ENCODE measurements at places on chromosomes 11 and 22. TPM values are rescaled to one million over a fixed set of nuclear protein-coding genes. Genes with fewer than 3 reads are reported as not detected.
A peak's percentile ranks its signal among the peaks of the same experiment; 100 is the strongest.

DNA sequence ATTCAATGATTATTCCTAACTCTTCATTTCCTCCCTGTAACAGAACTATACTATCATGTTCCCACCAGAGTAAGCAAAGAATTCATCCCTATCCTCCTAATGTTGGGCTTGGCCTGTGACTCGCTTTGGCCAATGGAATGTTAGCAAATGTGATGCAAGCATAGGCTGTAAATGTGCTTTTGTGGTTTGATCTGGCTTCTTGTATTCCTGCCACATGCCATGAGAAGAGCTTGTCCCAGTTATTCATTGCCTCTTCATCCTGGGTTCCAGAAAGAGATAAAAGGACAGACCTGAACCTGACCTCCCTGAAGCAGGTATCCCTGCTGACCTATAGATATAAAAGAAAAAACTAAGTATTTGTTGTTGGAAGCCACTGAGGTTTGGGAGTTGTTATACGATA, 51.0 kb downstream of the SYTL2 start:
- H3K36me3 ChIP-seq, result no peaks in the 10 kb centered on the region
- H3K4me3 ChIP-seq, result no peak overlapping the region
- no peaks in the 10 kb centered on the region for H3K27me3 ChIP-seq

GGTLC2 gene
- not detected for total RNA-seq

DNA sequence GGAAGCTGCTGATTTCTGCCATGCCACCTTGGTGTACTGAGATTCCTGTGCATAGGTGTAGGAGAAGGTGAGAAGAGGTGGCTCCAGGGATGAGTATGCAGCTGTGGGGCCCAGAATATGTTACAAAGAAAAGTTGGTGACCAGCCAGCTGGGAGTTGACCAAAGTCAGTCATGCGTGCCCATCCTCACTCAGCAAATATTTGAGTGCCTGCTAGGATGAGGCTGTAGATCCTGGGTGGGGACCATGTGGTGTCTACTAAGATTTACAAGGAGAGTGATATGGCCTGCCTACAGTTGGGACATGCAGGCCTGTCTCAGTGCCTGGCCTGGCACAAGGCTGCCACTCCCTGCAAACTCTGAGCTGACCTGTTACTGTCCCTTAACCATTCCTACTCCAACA, 19.4 kb downstream of the RNF185 start:
- DNase-seq, result no peak
- no peaks in the 10 kb centered on the region for H3K36me3 ChIP-seq
- no peaks in the 10 kb centered on the region for H3K27me3 ChIP-seq
- H3K27ac ChIP-seq, result no peak overlapping the region
- no peak overlapping the region for H3K4me3 ChIP-seq

DDX25 gene
- not detected for total RNA-seq

DNA sequence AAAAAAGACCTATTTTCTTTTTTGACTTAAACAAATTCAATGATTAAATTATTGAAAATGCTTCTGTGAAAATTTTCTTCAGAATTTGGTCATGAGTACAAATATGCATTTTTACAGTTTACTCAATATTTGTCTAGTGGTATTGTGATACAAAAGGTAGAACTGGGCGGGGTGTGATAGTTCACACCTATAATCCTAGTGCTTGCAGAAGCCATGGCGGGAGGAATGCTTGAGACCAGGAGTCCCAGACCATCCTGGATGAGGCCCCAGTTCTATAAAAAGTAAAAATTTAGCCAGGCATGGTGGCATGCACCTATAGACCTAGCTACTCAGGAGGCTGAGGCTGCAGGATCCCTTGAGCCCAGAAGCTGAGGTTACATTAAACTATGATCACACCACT, 90.6 kb downstream of the ARHGAP42 start:
- DNase-seq, result peak; percentile 7
- H3K36me3 ChIP-seq, result peaks cover 26% of the 10 kb centered on the region
- no peaks in the 10 kb centered on the region for H3K27me3 ChIP-seq
- peak overlapping the region; percentile 98 for H3K27ac ChIP-seq
- H3K4me1 ChIP-seq, result peaks cover 26% of the 10 kb centered on the region
- peak overlapping the region; percentile 55 for H3K4me3 ChIP-seq

GRCh38 chr11:85590848-85591483, 36.2 kb downstream of the DLG2 start:
- no peak for DNase-seq
- H3K27me3 ChIP-seq, result no peaks in the 10 kb centered on the region
- H3K4me3 ChIP-seq, result no peak overlapping the region
- no peaks in the 10 kb centered on the region for H3K36me3 ChIP-seq
- no peak overlapping the region for H3K27ac ChIP-seq
- H3K4me1 ChIP-seq, result no peaks in the 10 kb centered on the region

MS4A15 gene
- total RNA-seq, result not detected

MB gene
- total RNA-seq, result 0.37 TPM

DNA sequence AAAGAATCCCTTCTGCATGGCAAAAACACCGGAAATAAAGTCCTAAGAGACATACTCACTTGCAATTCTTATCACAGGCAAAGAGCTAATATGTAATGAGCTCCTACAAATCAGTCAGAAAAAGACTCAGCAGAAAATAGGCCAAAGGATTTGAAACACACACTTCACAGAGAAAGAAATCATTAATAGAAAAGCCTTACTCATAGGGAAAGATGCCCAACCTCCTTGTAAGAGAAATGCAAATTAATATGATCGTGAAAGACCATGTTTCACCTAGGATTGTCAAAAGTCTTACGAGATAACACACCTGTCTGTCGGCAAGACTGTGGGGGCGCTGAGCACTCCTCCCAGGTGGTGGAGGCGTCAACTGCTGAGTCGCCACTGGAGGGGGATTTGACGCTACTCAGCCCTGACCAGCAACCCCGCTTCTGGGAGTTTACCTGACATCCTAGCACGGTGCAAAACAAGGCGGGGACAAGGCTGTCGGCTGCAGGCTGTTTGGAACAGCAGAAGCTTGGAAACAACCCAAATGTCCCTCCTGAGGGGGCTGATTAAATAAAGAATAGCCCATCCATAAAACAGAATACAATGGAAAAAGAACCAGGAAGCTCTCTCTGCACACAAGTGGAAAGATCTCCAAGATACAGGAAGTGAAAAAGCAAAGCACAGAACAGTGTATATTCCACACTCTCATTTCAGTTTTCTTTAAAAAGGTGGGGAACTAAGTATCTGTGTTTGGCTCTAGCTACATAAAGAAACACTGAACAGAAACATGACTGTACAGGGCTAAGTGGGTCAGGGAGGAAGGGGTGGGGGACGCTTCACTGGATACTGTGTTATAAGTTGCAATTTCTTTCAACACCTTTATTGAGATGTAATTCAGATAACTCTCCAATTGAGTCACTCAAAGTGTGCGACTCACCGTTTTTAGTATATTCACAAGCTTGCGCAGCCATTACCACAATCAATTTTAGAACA, 11.5 kb downstream of the CSNK1E start:
- H3K36me3 ChIP-seq, result peaks cover 58% of the 10 kb centered on the region
- peaks cover 35% of the 10 kb centered on the region for H3K4me1 ChIP-seq
- peak overlapping the region; percentile 43 for H3K4me3 ChIP-seq
- peak overlapping the region; percentile 28 for H3K27ac ChIP-seq

TREH gene
- total RNA-seq, result 0.21 TPM

ABTB2 gene
- 24.6 TPM for total RNA-seq

DNA sequence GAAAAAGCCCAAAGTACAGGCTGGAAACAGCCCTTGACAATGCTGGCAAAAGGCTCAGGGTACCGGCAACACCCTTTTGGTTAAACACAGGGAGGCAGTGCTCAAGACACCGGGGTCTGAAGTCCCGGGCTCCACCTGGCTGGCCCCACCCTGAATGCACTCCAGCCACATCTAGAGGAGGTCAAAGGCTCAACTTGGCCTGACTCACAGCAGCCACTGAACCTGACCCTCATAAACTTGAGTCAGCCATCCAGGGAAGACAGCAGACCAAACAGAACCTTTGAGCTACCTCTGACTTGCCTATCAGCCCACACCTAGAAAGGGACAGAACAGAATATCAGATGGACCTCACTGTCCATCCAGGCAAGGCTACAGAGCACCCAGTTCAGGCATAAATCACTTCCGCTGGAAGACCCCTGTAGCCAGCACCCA, 3.8 kb downstream of the CFL1 start:
- no peak for DNase-seq
- H3K27me3 ChIP-seq, result no peaks in the 10 kb centered on the region
- peak overlapping the region; percentile 79 for H3K27ac ChIP-seq
